ENCODE measurements at places on chromosomes 2 and 18.
A peak's percentile ranks its signal among the peaks of the same experiment; 100 is the strongest.

DNA sequence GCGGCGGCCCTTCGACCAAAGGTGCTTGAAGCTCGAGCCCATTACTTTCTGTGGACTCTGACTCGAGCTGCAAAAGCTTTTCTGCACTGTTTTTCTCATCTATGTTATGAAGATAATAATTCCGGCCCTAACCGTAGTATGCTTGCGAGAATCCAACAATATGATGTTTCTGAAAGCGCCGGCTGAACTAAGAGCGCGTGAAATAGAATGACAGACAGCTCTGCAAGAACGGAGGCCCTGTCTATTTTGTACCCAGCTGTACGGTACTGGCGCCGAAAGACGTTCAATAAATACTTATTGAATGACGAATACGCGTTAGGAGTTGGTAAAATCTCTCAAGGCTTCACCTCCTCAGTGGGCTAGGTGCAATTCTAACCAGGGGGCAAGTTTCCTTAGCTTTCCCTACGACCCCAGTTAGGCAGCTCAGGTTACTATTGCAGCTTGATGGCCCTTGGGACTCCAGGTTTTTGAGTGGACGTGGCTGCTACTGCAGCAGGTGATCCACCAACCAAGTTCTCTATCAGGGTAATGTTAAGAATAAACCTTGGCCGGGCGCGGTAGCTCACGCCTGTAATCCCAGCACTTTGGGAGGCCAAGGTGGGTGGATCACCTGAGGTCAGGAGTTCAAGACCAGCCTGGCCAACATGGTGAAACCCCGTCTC lies 570 bp downstream of the SCRN3 start:
- DNase-seq, result no peak

DNA sequence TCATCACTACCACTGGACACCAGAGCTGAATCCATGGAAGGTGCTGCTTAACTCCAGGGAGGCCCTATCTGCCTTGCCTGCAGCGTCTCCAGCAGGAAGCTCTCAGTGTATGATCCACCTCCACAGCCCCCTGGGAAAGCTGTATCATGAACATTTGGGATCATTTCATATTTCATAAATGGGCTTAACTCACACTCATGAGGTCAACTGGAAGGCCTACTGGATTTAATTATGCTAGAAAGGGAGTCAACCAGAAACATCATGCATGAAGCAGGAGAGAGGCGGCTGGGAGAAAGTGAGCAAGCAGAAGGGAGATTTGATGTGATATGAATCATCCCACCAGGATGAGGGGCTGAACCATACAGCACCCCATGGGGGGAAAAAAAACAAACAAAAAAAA lies 537.7 kb downstream of the TNS1 start:
- no peak for DNase-seq

DNA sequence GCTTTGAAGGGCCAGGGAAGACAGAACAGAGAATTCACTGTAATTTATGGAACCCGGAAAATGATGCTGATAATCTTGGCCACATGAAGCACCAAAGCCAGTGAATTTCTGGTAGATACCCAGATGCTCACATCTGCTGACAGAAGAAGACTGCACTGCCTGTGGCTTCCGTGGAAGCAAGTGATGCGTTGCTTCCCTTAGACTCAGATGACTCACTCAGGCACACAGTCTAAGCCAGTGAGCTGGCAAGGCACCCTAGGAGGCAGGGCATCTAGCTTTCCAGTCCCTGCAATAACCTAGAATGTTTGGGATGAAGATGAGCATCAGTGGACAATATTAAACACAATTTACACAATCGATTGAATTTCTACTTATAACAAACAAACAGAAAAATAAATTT lies 284.7 kb downstream of the CMPK2 start:
- no peak for DNase-seq

- DNase-seq, result no peak
Measured at GRCh38 chr2:192369969-192370368, 175.2 kb upstream of the TMEFF2 start.

DNA sequence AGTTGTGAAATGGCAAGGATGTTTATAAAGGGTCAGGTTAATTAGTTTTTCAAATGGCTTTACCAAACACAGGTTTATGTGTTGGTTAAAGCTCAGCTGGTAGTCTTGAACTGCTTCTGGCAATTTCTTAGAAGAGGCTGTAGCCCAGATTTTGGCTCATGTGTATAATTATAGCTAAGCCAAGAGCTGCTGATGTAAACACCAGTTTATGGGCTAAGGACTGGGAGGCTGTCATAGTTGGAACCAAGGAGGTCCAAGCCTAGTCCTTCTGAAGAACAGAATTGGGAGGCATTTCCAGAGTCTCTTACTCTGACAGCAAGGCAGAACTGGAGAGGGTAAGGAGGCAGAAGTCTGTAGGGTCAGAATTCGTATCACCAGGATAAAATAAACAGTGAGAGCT lies 25.4 kb downstream of the UBE2E3 start:
- no peak for DNase-seq

GRCh38 chr2:85826990-85827878 lies 61.6 kb downstream of the ST3GAL5 start:
- DNase-seq, result peak; percentile 59

GRCh38 chr2:59233448-59233847 lies 992.3 kb upstream of the FANCL start:
- DNase-seq, result no peak

DNA sequence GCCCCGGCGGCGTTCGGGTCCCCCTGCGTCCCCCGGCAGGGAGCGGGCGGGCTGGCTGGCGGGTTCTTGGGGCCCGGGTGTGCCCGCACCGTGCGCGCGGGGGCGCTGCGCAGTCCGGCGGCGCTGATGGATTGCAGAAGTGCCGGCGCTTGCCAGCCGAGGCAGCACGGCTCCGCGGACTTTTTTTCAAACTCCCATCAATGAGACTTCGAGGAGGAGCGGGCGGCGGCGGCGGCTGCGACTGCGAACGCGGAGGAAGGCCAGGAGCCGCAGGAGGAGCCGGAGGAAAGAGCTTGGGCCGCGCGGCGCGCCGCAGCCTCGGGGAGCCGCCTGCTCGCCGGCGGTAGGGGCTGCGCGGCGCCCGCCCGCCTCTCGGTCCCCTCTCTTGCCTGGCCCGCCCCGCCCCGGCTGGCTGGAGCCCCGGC lies at the start of gene GLI2:
GLI2 (plus strand) TSS at position 123 of the 425 bp plus-strand sequence. CDS start 61,453 bp downstream, outside the sequence.
- DNase-seq, result peak; percentile 4

DNA sequence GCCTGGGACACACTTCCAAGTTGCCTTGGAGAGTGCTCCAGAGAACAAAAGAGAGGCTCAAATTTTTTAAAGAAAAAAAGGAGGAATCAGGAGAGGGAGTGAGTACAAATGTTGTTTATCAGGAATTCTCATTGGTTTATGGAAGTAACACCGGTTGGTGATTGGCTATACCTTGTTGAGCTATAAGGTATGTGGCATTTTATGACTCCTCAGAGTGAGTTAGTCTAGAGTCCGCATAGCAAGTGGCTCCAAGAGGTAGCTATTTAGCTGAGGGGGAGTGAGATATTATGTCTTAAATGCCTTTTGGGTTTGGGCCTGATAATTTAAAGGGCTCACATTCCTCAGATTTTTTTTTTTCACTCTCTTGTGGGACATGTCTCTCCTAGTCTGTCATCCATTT lies 85.7 kb downstream of the ARHGEF4 start:
- DNase-seq, result no peak

DNA sequence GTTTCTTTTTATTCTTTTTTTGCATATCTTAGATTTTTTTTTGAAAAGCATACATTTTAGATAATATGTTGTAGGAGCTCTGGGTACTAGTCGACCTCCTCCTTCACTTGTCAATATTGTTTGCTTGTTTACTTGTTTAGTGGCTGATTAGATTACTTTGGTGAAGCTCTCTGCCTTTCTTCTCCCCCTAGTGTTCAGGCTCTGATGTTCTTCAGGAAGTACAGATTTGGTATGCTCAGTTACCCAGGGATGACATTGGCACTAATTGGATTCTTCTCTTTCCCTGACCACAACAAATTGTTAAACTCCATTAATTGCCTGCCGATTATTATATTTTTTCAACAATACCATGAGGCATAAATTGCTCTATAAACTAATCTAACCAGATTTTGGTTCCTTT lies 491.2 kb downstream of the SUCLG1 start:
- no peak for DNase-seq

DNA sequence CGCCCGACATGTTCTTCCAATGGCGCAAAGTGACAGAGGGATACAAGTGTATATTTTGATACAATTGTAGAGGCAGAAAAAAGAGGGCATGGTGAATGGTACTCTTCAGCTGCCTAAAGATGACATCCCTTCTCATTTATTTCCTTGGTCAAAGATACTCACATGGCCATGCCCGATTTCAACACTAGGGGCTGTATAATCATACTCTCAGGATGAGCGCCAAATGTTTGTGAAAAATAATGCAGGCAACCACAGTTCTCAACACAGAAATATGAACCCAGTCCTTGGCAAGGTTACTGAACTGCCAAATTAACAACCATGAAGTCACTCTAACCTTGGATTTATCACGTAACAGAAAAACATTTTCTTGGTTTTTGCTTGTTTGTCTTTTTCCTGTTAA lies 204.4 kb downstream of the CCDC102B start:
- no peak for DNase-seq

DNA sequence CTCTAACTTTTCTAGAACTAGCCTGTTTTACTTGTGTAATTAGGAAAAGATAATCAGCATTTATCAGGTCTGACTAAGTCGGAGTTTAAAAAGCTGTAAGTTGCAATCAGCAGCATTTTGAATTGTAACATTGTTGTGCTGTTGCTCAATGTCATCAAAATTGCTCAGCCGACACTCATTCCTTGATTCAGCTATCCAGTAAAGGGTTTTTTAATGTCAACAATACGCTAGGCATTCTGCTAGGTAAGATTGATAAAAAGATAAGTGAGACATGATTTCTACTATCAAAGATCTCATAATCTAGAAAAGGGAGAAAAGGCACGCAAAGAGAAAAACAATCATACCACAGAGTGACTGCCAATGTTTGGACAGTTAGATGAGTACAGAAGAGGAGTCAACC lies 327.1 kb upstream of the CDH2 start:
- no peak for DNase-seq

DNA sequence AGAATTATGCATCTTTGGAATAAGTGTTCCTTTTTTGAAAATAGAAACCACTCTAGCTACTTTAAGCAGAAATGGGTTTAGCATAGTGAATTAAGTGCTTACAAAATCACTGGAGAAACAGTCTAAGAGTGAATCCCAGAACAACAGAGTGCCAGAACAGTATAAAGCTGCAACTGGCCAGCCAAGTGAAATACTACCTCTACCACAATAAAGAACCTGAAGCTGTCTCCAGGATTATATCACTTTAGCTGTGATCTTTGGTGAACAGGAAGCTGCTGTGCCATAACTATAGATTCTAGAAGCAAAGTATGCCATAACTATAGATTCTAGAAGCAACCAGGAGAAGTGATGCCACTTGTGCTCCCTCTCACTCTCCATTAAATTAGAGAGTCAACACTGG lies 7.6 kb downstream of the CAMKMT start:
- no peak for DNase-seq

- no peak for DNase-seq
Measured at GRCh38 chr18:75775121-75775520, 347.6 kb upstream of the SMIM21 start.

GRCh38 chr2:181076658-181077057 lies 96.3 kb downstream of the UBE2E3 start:
- no peak for DNase-seq

- DNase-seq, result no peak
Measured at GRCh38 chr18:75167759-75168618, 41.0 kb downstream of the PTGR3 start.

DNA sequence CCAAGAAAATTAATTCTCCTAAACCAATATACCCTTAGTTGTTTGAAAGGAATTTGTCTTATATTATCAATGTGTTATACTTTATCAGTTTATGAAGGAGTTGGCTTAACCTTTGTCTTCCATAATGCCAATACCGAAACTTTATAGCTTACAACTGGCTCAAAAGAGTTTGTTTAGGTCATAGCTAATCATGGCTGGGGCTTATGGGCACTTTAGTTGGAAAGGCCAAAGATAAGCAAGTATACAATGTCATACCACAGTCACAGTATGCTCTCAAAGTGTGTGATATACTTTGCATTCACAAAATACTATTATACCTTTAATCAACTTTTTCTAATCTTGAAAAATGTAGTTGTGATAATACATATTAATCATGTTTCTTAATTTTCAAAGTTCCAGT lies 2.3 kb downstream of the KLHL41 start:
- no peak for DNase-seq

DNA sequence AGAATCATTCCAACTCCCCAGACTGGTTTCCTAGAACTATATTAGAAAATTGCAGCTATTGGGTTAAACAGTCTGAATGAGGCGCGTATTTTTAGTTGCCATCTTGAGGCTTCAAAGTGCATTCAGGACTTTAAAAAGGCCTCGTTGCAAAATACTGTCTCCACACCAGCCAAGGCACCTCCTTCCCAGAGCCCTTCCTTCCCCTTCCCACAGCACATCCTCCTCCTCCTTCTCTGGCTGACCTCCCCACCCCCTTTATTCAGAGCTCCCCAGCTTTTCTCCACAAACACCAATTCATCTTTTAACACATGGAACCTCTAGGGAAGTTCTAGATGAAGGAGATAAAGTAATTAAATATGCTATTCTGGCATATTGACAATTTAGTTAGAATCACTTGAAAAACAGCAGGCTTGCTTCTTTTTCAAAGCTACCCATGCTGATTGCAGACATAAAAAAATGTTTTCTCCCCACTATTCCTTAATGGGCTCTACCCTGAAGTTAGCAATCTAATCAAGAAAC lies 90.3 kb downstream of the RTP5 start:
- no peak for DNase-seq

GRCh38 chr2:20640411-20641122 lies 10.3 kb downstream of the HS1BP3 start:
- no peak for DNase-seq

DNA sequence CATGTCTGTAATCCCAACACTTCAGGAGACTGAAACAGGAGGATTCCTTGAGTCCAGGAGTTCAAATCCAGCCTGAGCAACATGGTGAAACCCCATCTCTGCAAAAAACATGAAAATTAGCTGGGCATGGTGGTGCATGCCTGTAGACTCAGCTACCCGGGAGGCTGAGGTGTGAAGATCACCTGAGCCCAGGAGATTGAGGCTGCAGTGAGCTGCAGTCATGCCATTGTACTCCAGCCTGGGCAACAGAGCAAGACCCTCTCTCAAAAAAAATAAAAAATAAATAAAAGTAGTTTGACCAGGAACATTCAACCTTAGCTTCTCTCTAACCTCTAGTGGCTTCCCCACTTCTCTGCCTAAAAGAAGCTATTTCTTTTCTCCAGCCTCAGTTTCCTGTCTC lies 23.8 kb downstream of the SH3BP4 start:
- DNase-seq, result no peak

- no peak for DNase-seq
Measured at GRCh38 chr2:203404996-203405395, 76.8 kb downstream of the ABI2 start.

GRCh38 chr18:11872479-11873136 lies 21.4 kb downstream of the CHMP1B start:
- no peak for DNase-seq

All from stimulated activated CD4-positive, alpha-beta T cell treated with anti-CD3 and anti-CD28 coated beads, TNF-alpha, amount 100 ng/mL, for 48 hours (primary cell).